Right lung (tissue), 10 donors: ENCODE measurements at places on chromosomes 6 and 20. TPM values are rescaled to one million over a fixed set of nuclear protein-coding genes. Genes with fewer than 3 reads are reported as not detected.

GRCh38 chr6:57017069-57017468, 29.4 kb upstream of the KIAA1586 start:
- DNase-seq, result peak; percentile 37

- no peak for DNase-seq
These were observed 2.0 kb downstream of the LAMP5 start for GRCh38 chr20:9516234-9516871.

GRCh38 chr6:72739368-72739779, 117.5 kb downstream of the KCNQ5 start:
- no peak for DNase-seq

- no peak for DNase-seq
These were observed 16.1 kb upstream of the ROS1 start for GRCh38 chr6:117441824-117442264.

DNA sequence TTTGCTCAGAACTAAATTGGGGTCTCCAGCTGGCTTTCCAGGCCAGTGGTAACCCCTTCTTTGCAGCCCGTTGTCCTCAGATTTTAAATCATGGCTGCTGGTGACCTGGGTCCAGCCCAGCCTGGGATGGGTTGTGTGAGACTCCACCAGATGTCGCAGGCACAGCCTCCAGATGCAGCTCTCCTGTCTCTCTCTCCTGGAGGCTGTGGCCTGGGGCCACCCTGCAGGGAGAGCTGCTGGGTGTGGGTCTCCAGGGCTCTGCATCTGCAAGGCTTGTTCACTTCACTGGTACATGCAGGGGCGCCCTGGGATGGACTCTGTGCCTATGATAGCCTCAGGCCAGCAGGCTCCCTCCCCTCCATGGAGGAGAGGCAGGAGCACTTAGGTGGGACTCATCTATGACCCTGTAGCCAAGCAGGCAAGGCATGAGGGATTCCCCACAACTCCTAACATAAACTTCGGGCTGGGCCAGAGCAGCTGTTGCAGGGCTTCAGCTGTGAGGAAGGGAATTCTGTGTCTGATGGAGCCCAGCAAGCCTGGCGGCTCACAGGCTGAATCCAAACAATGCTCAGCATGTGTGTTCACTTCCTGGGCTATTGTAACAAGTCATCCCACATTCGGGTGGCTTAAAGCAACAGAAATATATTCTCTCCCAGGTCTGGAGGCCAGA, 94.7 kb upstream of the NXT1 start:
- DNase-seq, result no peak

DNA sequence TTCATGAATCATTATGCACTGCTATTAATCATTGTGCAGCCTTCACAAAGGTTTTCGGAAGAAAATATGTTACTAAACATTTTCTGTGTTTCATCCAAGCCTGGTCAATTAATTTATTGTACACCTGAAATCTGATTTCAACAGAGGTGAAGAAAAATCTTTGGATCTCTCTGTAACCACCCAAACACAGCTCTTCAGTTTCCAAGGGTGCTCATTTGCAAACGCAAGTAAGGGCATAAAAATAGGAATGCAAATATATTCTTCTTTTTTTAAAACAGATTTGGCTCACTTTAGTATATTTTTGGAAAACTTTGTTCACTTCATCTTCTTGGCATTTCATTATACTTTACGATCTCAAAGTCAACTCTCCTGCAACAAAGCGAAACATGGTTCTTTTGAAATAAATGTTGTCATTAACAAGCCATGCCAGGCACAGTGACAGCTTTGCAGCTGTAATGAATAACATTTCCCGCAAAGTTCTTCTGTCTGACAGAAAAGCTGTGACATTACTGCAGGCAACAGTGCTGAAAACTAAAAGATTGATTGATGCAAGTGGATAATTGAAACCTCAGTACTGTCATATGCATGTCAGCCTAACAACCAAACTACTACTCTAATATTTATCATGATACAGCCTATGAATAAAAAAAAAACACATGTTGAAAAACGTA, 348.3 kb downstream of the FRK start:
- DNase-seq, result no peak

OOEP gene
- 0.26 TPM for polyA plus RNA-seq

DNA sequence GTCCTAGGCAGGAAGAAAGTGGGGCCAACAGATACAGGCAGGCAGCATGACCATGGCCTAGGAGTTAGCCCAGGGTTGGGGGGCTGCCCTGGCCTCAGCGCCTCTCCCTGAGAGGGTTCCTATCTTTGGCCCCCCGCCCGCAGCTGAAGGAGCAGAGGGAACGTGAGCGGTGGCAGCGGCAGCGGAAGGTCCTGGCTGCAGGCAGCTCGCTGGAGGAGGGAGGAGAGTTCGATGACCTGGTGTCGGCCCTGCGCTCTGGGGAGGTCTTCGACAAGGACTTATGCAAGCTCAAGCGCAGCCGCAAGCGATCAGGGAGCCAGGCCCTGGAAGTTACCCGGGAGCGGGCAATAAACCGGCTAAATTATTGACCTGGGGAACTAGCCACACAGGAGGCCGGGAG, 32.6 kb downstream of the MOCS1 start:
- no peak for DNase-seq

DNA sequence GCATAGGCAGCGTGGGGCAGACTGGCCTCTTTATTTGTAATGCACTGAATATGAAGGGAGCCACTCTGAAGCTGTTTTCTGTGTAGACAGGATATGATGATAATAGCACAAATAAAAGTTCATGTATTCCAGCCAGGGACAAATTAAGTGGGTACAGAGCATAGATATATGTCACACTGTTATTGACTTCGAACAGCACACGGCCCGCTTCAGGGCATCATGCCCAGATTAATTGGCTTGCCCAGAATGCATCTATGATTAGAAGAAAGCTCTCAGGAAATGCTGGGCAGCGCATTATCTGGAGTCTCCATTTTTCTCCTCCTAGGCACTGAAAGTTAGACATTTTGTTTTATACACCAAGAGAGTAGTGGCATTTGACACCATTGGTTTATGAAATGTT, 26.3 kb upstream of the SASH1 start:
- DNase-seq, result no peak

- peak; percentile 52 for DNase-seq
These were observed 36.3 kb upstream of the DACT2 start for GRCh38 chr6:168355716-168356522.

DNA sequence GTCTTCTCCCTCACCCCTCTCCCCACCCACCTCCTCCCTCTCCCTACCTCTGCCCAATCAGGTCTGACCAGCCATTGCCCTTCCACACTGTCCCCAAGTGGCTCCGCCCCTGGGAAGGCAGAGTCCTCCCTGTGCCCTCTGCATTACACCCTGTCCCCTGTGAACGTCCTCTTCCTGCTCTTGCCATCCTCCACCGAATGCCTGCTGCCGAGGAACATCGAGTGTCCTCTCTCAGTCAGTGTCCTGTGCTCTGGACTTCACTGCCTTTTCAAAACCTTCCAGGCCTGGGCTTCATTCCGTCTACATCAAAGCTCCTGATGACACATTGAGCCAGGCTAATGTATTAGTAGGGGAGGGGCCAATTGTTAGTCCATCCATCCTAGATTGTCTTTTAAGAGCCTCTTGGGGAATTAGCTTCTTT, 3.3 kb upstream of the PACSIN1 start:
- DNase-seq, result no peak

MAFB gene
- polyA plus RNA-seq, result 10.9 TPM

ROS1 gene
- polyA plus RNA-seq, result 27.4 TPM

DNA sequence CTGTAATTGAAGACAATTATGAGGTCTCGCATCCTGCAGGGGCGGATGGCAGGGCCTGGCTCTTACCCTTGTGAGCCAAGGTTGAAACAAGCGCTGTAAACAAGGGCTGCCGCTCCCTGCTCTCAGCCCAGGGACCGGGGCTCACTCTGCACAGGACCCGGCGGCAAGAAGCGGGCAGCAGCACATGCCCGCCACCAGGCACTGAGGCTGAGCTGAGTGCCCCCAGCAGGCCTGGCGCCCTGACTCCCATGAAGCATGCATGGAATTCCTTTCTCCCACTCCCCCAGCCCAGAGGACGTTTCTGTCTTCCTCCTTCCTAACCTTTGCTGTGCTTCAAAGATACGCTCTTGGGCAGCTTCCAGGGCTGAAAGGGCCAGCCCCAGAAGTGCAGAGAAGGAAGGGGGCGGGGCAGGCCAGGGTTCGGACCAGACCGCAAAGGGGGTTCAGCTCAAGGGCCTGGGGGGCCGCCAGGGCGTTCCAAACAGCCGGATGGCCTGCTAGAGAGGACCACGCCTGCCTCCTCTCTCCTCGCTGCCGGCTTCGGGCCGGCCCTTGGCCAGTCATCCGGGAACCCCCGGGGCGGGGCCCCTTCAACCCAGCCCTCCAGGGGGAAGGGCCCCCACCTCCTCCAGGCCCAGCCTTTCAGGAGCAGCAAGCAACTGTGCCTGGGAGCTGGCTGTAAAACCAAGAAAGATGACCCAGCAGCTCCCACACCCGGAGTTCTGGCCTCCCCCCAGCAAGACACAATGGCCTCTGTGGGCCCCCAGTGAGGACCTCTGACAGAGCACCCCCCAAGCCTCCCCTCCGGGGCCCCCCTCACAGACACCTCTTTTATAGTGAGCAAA, 109.9 kb downstream of the NOL4L start:
- peak; percentile 94 for DNase-seq

DNA sequence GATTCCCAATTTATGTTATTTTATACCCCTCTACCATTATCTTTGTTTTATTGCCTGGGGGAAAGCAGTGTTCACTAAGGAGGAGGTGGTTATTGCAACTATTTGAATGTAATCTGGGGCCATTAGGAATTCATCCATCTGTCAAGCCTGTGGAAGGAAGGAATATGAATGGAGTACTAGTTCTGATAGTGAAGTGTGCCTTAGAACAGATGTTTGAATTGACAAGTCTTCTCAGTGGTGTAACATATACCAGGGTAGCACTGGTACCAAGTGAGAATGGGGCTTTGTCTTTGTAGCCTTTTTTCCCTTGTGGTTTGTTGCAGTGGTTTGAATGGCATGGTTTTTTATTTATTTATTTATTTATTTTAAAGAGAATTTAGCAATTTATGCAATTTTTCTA, 27.9 kb upstream of the HDAC2 start:
- DNase-seq, result no peak

E2F1 gene
- polyA plus RNA-seq, result 19.0 TPM

- no peak for DNase-seq
These were observed 2.4 kb upstream of the CST8 start for GRCh38 chr20:23488470-23488869.

NKX2-2 gene
- 0.21 TPM for polyA plus RNA-seq

GRCh38 chr6:105678516-105678915, 275.6 kb upstream of the PREP start:
- DNase-seq, result no peak

DNA sequence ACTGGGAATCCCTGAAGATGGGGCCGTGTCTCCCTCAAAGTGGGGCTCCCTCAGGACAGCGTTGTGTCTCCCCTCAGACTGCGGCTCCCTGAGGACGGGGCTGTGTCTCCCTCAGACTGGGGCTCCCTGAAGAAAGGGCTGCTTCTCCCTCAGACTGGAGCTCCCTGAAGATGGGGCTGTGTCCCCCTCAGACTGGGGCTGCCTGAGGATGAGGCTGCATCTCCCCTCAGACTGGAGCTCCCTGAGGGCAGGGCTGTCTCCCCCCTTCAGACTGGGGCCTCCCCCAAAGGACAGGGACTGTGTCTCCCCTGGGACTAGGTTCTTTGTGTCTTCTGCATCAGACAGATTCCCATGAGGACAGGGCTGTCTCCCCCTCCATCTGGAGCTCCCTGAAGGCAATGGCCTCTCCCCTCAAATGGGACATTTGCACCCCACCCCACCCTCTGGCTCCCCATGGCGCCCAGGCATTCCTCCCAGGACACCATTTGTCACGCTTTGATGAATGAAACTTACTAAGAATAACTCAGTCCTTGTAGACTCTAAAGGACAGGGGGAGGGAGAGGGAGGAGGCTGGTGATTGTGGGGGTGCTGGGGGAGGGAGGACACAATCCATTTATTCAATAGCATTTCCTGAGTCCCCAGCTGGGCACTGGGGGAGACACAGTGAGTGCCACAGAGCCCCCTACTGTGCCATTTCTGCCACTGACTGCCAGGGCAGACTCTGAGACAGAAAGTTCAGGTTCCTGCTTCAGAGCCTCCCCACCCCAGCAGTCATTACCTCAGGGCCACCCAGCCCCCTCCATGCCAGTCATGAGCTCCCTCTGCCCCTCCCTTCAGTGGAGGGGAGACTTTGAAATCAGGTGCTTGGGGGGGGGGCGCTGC, 122.4 kb downstream of the MRPL14 start:
- DNase-seq, result no peak

CD40 gene
- polyA plus RNA-seq, result 19.4 TPM

RFX6 gene
- polyA plus RNA-seq, result 1.0 TPM

SUPT3H gene
- polyA plus RNA-seq, result 24.5 TPM

DNA sequence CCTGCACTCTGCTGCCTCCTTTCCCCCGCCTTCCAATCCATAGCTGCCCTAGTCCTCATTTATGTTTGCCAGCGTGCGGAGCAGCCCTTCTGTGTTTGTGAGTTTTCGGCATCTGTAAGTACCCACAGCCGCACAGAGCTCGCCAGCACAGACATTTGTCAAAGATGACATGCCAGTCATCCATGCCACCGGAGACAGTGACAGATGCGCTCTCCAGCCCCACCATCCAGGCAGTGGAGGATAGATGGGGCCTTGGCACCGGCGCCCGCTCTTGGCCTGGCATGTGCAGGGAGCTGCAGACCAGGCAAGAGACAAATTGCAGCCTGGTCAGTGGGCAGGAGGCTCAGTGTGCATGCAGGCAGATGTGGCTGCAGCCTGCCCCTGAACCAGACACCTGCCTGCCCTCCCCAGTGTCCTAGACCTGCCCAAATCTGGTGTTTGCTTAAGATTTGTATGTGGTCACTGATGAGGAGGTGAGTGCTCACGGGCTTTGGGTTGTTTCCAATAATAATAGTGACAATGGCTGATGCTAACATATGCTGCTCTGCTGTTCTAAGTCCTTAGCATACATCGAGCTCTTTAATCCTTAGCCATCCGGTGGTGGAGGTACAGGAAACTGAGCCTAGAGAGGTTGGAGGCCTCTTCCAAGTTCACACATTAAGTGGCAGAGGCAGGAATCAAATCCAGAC, 78.1 kb downstream of the UNC5CL start:
- DNase-seq, result no peak

DNA sequence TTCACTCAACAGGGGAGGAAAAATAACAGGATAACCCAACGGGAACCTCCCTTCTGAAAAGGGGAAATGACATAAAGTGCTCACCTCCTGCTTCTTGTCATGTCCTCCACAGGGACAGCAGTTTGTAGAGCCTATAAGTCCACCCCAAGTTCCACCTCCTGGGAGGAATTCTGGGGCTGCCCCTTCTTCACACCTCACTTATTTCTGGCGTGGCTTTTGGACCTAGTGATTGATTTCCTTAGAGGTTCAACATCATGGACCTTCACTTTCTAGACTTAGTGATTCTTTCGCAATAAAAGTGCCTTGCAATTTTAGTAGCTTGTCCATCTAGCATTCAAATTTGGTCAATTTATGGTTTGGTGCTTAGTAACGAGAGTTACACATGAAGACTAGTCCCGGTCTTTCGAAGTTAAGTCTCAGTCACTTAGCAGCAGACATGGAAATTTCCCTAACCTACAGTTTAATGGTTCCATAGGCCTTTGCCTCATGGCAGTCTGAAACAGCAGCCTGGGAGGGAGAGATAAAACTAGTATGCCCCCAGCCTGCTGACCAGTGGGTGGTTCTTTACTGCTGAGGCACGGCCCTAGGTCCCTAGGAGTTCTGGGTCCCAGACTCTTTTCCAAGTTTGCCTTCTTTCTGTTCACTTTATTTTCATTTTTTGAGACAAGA, 59.2 kb upstream of the CDKAL1 start:
- DNase-seq, result no peak

TRAPPC3L gene
- polyA plus RNA-seq, result 0.66 TPM

- DNase-seq, result no peak
These were observed 6.0 kb upstream of the SMIM28 start for GRCh38 chr6:138371720-138372119.
